Stomach (tissue), 19 donors: ENCODE measurements at places on chromosomes 13 and 19. TPM values are rescaled to one million over a fixed set of nuclear protein-coding genes. Genes with fewer than 3 reads are reported as not detected.
A peak's percentile ranks its signal among the peaks of the same experiment; 100 is the strongest.

- peak; percentile 93 for DNase-seq
- peak overlapping the region; percentile 84 for H3K27ac ChIP-seq
- no peaks in the 10 kb centered on the region for H3K27me3 ChIP-seq
- peak overlapping the region; percentile 7 for H3K4me3 ChIP-seq
- H3K4me1 ChIP-seq: peaks cover 60% of the 10 kb centered on the region
- peaks cover 6% of the 10 kb centered on the region for H3K36me3 ChIP-seq
Observed at GRCh38 chr19:39145180-39145953, 19.8 kb downstream of the PAK4 start.

DNA sequence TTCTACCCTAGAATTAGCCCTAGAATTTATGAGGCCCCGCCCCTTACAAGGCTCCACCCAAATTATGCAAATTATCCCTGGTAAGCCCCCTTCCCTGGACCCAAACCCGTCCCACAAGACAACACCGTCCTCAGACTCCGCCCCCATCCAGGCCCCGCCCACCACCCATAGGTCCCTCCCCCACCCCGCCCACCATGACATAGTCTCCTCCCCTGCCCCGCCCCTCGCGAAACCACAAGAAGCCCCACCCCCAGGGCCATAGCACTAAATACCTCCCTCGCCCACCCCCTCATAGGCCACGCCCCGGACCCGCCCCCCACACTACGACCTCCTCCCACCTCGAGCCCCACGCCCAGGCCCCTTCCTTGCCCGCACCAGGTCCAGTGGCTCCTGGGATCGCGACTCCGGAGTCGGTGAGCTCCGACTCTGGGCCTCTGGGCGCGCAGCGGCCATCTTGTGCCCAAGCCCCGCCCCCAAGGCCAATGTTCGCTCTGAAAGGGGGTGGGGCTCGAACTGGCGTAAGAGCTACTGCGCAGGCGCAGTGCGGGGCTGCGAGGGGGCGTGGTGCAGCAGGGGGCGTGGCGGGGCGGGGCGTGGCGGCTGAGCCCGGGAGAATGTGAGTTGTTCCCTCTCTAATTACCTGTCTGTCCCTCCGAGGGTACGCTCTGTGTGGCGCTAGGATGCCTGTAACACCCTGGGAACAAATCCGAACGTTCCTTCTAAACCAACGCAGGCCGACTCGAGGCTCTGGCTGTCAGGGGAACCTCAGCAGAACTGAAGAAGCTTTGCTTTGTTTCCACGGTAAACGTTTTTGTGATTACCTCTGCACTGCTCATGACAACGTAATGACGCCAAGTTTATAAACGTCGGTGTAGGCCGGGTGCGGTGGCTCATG is at the start of gene ZNF784:
ZNF784 (minus strand) TSS at position 458 of the 895 bp plus-strand sequence; CDS start at position 453, 5 bp downstream.
- H3K36me3 ChIP-seq: peaks cover 24% of the 10 kb centered on the region
- no peaks in the 10 kb centered on the region for H3K27me3 ChIP-seq
- H3K4me1 ChIP-seq: peaks cover 6% of the 10 kb centered on the region
- H3K27ac ChIP-seq: peak within 1 kb of the TSS; percentile 96
- peak within 1 kb of the TSS; percentile 46 for H3K4me3 ChIP-seq
- peak; percentile 95 for DNase-seq

IGFL1 gene
- not detected for total RNA-seq

HCST gene
- total RNA-seq: not detected
